ENCODE measurements at places on chromosomes 1 and 21.

DNA sequence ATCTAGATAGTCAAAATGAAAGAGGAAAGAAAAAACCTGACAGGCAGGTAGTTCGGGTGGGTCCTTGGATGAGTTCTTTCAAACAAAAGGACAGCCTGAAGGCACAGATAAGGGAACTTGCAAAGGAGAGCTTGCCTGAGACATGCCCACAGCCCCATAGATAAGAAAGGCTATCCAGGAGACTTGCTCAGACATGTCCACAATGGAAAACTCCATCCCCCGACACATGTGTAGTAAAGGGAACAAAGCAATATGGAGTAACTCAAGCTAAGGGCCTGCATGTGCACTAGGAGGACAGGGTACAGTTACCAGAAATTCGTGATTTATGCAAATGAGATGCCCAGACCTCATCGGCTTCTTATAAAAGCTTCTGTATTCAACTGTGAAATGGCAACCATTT lies 281.5 kb downstream of the NEGR1 start:
- no peak for DNase-seq

DNA sequence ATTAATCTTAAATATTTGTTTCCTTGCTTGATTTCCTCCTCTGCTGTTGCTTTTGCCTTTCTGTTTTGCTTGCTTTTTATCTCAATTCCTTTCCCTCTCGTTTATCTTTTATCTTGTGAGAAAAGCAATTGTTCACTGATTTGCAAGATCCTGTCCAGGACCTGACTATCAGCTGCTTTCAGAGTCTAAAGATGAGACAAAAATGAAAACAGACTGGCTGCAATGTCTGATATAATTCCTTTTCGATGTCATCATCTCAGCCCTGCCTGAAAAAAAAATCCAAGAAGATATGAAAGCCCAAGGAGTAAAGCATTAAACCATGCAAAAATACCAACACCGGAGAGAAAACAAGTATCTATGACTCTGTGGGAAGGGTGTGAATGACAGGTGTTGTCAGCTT lies 225.5 kb downstream of the PATJ start:
- no peak for DNase-seq

DNA sequence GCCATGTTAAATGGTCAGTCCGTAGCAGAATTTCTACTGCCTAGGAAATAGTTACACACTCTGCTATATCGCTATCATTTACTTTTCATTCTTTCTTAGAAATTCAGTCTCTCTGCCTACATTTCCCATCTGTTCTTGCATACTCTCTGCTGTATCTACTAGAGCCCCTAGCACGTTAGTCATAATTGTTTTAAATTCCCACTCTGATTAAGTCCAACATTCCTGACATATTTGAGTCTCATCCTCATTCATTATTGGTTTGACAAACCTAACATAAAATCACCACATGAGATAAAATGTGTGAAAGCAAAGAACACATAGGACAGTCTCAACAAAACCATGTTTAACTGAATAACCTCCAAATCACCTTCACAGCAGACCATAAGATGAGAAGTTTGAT lies 513.6 kb downstream of the PLPP3 start:
- DNase-seq: no peak

- DNase-seq: no peak
Measured at GRCh38 chr1:184255560-184255959, 131.3 kb upstream of the C1orf21 start.

DNA sequence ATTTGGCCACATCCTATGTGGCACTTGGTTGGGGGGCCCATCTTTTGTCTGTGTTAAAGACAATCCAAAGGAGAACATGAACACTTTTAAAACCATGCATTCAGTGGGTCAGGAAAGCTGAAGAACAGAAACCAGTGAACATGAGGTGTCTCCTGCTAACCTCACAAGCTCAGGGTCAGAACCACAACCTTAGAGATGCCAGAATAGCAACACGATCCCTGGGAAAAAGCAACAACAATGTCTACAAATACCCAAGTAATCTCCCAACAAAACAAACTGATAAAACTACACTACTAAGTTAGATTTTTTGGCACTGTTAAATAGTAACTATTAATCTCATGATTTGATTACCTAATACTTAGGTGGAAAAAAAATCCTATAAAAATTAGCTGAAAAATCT lies 34.1 kb upstream of the GNG4 start:
- no peak for DNase-seq

GRCh38 chr1:216710055-216710454 lies 13.2 kb downstream of the ESRRG start:
- no peak for DNase-seq
